ENCODE measurements at places on chromosomes 1 and 21.

GRCh38 chr1:14817223-14818170 is 219.0 kb downstream of the KAZN start:
- DNase-seq = no peak

- peak; percentile 35 for DNase-seq
Measured at GRCh38 chr1:233543338-233544255, 70.3 kb upstream of the KCNK1 start.

- DNase-seq = no peak
Measured at GRCh38 chr1:63928186-63929105, 154.6 kb downstream of the ROR1 start.

- DNase-seq = no peak
Measured at GRCh38 chr1:160652924-160653619, 6.2 kb upstream of the SLAMF1 start.

- no peak for DNase-seq
Measured at GRCh38 chr1:204123376-204123775, 28.5 kb downstream of the ETNK2 start.

- no peak for DNase-seq
Measured at GRCh38 chr21:29718081-29718815, 221.5 kb downstream of the GRIK1 start.

DNA sequence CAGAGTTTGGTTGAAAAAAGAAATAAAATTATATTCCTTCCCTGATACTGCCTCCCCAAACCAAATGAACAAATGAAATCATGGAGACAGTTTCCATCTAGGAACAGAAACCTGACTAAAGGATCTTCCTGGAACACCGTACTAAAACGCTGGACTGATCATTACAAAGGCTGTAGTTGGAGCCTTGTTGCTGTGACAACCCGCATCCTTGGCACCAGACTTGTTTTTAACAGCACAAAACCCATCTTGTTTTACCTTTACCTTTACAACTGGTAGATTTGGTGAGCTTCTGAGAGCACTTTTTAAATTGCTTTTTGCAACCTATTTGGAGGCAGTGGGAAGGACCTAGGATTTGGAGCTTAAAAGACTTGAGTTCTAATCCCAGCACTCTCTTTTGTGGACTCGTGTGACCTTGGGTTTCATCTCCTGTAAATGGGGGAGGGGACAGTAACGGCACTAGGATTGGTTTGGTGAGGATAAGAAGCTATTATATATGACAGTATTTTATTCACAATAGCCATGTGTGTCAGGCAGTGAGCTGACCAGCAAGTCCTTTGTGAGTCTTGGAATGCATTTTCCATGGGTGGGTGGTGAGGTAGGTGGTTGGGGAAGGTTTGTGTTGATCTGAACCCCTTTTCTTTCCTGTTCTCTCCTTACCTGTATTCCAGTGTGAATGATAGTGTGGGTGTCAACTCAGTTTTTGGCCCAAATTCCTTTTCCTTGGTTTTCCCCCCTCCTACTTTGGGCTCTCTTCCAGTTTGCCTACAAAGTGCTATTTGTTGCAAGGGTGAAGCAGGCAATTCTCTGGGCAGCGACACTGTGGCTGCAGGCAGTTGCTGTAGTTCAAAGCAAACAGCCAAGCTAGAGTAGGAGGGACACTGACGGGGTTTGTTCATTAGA is 12.6 kb downstream of the LRRC8D start:
- no peak for DNase-seq

GRCh38 chr1:18631496-18632217 is 1.0 kb downstream of the PAX7 start:
- DNase-seq = no peak

GRCh38 chr1:162141281-162142054 is 72.0 kb downstream of the NOS1AP start:
- no peak for DNase-seq

DNA sequence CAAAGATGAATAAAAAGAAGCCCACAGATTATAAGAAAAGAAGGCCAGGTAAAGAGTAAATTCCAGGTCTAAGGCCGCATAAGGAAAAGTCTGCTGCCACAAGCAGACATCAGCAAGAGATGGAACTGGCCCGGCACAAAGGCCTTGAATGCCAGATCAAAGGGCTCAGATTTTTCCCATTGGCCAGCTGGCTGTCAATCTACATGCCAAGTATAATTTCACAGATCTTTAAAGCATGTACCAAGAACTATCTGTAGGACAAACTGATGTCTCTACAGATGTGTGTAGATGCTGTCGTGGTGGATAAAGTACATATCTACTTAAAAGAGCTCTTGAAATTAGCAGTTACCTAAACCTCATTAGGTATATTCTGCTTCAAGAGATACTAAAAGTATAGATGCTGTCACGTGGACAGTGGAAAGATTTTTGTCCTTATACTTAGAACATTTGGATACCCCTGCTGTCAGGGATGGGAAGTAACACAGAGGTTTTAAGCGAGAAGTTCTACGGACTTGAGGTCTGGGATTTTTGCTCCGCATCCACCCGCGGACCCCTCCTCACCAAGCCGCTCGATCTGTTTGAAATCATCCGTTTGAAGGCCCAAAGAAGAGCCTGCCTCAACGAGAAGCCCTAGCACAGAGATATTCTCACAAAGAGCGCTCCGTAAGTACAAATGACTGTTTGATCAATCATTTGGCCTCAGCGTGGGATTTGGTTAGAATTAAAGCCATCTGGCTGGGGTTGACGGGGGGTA is 10.1 kb downstream of the GLIS1 start:
- no peak for DNase-seq

GRCh38 chr1:203026666-203027663 is 674 bp downstream of the PPFIA4 start:
- no peak for DNase-seq
